ENCODE measurements at places on chromosomes 7 and 10.

GRCh38 chr7:33087858-33088257 is 21.3 kb downstream of the RP9 start:
- DNase-seq = no peak

DNA sequence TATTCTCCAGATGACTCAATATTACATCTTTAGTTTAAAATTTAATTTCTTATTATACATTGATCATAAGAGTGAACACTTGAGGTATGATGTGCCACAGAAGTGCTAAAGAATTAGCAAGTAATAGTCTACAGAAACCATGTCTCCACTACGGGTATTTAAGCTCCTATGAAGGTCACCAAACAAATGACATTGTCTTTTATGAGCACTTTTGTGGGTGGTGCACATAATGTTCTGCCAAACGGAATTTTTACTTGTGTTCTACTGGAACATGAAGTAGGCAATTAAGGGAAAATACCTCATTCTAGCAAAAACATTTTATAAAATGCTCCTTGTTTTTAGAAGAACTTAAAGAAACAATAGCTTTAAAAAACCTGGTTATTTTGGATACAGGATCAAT is 27.4 kb upstream of the CUBN start:
- DNase-seq = no peak

DNA sequence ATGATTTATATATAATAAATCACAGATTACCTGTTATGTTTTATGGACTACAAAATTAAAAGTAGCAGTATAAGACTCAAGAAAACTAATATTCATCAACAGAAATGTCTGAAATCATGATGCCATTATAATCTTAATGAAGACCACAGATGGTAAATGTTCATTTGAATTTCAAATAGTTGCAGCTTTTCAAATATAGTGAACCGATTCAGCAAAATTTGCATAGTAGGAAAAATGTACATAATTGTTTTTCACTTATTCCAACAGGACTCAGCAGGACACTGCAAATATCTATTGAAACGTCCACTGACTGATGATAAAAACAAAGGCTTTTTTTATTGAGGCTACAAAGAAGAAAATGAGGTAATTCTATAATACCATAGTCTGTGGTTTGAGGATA is 51.2 kb upstream of the LSM8 start:
- no peak for DNase-seq

- DNase-seq = peak; percentile 91
Observed at GRCh38 chr10:69573056-69573806, at the start of gene NEUROG3. Gene NEUROG3 (minus strand): TSS chr10:69573422. CDS start chr10:69573043, 379 bp downstream.

DNA sequence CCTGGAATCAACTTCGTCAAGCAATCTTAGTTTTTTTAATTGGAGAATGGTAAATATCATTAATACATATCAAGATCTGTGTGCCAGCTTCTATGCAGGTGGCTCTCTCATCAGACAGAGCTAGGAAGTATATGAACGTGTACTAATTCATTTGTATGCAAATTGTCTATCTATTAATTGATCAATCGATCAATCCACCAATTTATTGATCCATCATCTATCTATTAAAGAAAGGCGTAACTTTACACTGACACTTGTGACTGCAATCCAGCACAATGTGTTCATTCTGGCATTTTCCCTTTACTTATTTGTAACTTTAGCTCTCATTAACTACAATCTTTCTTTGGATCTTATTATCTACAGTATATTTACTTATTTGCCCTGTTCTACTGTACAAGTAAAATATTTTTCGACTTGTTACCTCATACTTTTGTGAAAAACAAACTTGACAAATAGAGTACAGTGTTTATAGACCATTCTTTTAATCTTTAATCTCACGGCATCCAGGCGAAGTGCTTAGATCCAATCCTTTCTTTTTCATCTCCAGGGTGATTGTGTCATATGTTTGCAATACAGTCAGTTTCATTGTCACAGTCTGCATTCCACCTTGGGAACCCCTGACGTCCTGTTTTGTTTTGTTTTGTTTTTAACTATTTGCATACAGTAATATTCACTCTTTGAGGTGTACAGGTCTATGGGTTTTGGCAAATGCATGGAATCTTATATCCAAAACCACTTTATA is 22.0 kb upstream of the GHRHR start:
- no peak for DNase-seq

GRCh38 chr7:46539892-46540483 is 618.9 kb upstream of the IGFBP3 start:
- no peak for DNase-seq

- peak; percentile 89 for DNase-seq
Observed at GRCh38 chr10:1938317-1938716, 201.0 kb upstream of the ADARB2 start.

DNA sequence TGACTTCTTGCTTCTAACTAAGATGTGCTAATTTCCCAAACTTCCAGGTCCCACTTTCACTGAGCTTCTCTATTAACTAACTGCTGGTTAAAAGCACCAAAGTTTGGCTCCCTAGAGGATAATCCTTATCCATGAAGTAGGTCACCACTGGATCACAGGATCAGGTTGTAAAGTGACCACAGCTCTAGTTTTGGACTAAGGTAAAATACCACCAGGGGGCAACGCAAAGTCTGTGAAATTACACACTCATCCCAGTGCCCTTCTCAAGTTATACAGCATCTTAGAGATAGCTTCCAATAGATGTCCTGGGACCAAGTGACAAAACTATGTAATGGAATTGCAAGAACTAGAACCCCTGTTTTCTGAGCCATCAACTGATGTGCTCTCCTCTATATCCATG is 116.4 kb upstream of the ASAH2 start:
- DNase-seq = peak; percentile 30

- no peak for DNase-seq
Observed at GRCh38 chr10:123841560-123841959, 50.0 kb downstream of the CPXM2 start.

DNA sequence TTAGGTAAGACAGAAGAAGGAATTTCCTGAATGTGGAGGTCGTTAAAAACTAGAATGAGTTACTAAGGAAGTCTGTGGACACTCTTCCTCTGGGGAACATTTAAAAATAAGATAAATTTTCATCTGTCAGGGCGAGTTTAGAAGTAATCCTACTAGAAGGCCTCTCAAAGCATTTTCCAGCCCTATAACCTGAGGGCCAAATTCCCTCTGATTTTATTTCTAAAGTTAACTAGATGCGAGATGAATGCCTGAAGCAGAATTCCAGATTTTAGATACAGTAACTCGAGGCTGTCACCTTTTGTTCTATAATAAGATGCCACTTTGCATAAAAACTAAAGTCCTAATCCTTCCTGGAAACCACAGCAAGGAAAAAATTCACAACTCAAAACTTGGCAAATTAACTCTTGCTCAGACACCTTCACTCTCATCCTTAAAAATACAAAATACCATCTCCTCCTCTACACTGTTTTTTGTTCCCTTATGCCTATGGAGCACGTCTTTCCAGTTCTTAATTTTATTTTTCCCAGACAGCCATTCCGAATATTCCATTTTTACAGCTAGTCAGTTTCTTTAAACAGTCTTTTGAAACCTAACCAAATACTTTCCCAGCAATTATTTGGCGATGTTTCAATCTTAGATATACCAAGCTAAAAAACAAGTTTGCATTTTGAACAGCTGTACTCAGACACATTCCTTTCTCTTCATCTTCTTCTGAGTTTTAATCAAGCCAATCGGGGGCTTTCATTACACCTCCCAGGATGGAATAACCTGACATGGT is 420.7 kb upstream of the NFE2L3 start:
- no peak for DNase-seq

GRCh38 chr7:117472335-117472734 is 7.5 kb upstream of the CFTR start:
- DNase-seq = no peak

- no peak for DNase-seq
Observed at GRCh38 chr10:69848454-69848853, 46.7 kb downstream of the COL13A1 start.

DNA sequence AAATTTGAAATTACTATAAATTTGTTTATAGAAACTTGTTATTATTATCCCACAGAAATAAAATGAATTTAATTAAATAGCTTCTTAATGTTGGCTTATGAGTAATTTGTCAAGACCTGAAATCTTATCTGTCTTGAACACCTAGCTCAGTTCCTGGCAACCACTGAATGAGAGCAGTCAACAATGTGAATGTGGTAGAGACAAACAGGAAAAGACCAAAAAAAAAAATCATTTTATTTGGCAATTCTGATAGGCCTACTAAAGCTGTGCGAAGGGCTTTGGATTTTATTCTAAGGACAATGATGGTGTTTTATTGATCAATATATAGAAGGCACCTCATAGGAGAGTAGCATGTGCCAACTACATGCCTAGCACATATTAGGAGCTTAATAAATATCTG is 127.8 kb upstream of the RSU1 start:
- no peak for DNase-seq

DNA sequence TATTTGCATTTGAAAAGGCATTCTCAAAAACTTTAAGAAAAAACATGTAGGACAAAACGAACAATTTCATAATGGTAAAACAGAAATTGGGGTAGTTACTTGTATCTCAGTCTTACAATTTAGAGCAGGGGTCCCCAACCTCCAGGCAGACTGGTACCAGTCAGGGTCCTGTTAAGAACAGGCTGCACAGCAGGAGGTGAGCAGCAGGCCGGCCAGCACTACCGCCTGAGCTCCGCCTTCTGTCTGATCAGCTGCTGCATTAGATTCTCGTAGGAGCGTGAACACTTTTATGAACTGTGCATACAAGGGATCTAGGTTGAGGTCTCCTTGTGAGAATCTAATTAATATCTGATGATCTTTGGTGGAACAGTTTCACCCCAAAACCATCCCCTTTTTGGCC is 77.3 kb downstream of the SEMA3A start:
- no peak for DNase-seq

DNA sequence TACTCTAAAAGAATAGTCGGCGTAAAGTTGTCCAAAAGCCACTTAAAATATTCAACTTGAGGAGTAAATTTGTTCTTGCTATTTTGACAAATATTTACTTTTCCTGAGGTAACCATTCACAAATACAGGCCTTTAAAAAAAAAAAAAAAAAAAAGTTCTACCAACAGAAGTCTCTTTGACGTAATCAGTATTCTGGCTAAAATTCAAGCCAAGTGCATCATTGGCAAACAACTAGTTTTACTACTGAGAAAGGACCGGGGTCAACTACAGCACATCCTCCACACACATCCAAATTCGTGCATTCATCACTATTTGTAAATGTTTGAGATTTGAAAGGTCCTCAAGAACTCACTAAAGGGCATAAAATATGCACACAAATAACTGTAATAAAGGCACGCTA is 2.0 kb downstream of the OAT start:
- no peak for DNase-seq

DNA sequence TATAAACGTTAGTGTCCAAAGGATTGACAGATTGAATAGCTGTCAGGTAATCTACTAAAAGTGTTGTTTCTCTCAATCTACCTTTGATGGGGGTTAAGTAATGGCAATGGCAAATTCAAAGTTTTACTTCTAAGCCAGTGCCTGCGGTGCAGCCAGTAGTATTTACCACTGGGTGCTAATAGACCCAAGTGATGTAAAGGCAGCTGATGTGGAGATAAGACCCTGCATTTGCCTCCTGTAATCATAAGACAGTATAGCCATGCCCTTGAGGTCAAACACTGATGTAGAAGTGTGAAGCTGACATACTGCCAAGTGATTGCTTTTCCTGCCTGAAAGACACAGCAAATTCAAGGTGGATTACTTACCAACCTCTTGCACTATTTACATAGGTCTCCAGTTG is 572.0 kb downstream of the GRID1 start:
- DNase-seq = no peak

DNA sequence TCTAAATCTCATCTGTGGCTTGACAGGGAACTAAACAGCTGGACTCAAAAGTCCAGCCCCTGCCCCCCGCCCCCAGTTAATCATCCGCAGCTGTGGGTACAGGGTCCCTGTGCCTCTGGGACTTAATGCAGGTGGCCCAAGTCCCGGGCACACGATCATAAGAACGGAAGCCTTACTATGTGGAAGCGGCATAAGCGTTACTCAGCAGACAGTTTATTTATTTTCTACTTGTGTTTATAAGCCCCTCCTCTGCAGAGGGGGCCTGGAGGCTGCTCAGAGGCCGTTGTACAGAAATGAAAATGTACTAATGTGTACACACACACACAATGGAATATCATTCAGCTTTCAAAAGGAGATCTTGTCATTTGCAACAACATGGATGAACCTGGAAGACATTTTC is 158.0 kb upstream of the TNS3 start:
- no peak for DNase-seq

- peak; percentile 95 for DNase-seq
Observed at GRCh38 chr10:46077141-46077554, 31.1 kb upstream of the MSMB start.

- DNase-seq = no peak
Observed at GRCh38 chr7:23523486-23524075, 8.2 kb downstream of the TRA2A start.

DNA sequence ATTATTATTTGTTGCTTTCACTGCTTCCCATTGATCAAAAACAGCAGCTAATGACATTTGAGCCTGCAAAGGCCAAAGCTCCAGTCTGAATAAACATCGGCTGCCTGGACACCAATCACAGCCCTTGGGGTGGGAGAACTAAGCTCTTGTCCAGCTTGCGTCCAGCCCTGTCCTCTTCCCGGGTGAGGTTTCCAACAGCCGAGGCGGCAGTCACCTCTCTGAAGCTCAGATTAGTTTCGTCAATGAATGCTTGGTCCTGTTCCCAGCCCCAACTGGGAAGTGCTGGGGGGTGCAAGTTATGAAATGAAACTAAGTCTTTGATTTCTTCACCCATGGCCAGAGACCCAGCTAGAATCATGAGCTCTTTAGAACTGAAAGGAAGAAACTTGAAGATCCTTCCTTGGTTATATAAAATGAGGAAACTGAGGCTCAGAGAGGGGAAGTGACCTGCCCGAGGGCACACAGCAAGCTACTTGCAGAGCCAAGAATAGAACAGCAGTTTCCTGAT is 114.0 kb upstream of the TCF7L2 start:
- peak; percentile 83 for DNase-seq

DNA sequence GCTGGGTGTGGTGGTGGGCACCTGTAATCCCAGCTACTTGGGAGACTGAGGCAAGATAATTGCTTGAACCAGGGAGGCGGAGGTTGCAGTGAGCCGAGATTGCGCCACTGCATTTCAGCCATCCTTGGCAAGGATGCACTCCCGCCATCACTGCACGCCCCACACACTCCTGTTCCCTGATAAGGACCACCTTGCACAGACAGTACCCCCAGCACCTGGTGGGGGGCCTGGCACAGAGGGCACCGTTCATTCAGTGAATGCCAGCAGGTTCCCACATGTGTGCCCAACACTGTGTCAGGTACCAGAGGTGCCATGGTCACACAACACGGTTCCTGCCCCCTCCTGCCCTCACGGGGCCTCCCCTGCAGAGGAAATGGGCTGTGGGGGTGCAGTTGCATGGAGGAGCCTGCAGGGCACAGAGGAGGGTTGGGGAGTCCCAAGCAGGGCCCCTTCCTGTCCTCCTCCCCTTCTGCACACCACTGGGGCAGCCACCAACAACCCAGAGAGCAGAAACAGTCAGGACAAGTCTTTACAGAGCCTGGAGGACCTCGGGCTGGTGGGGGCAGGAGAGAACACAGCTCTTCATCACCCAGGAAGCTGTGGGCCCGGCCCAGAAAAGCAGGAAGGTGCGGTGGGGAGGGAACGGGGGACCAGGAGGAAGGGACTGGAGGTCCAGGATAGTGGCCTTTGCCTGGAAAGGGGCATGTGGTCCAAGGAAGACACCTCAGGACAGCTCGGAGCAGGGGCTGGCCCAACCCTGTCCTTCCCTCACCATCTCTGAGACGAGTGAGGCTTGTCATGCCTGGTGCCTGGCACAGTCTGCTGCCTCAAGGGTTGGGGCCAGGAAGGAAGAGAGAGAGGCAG is 7.1 kb downstream of the CRYGN start:
- DNase-seq = peak; percentile 9
